ENCODE measurements at places on chromosomes 1 and 21. TPM values are rescaled to one million over a fixed set of nuclear protein-coding genes. Genes with fewer than 3 reads are reported as not detected.

Gene SV2A
- not detected for total RNA-seq

Gene XCL1
- total RNA-seq: not detected

Gene TMEM240
- total RNA-seq: 1.4 TPM

Gene BCL2L15
- 18.2 TPM for total RNA-seq

Gene ORC1
- 19.5 TPM for total RNA-seq

Gene CORT
- not detected for total RNA-seq

Gene FCMR
- total RNA-seq: 3.2 TPM

Gene FMO5
- total RNA-seq: 1.4 TPM

Gene SH2D5
- 3.6 TPM for total RNA-seq

Gene ATP5PB
- 311 TPM for total RNA-seq

Gene RBBP4
- 109 TPM for total RNA-seq

Gene ESPN
- total RNA-seq: 5.2 TPM

Gene CLCA4
- 0.36 TPM for total RNA-seq

Gene LAMC1
- total RNA-seq: 13.1 TPM

Gene AKR7A3
- 142 TPM for total RNA-seq

Gene TMEM200B
- not detected for total RNA-seq

Gene DNAJC16
- total RNA-seq: 9.3 TPM

DNA sequence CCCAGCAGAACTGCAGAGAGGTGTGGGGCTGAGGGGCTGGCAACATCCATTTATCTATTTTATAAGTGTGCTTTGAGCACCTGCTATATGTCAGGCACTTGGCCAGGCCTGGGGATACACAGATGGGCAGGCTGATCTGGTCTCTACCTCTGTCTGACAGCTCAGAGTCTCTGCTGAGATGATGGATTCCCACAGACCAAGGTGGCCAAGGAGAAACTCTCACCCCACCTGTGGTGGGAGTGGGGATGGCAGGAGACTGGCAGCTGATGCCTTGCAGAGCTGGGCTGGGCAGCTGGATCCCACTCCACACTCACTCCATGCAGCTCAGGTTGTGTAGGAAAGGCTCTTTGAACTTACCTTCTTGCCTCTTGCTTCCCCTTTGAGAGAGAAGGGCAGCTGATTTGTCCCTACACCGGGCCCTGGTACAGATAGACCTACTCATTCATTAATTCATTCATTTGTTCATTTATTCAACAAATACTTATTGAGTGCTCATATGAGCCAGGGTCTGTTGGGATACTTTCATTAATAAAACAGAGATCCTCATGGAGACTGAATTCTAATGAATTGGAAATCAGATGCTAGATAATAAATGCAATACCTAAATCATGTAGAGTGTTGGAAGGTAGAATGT lies 9.0 kb downstream of the ADORA1 start:
- no peak for DNase-seq

DNA sequence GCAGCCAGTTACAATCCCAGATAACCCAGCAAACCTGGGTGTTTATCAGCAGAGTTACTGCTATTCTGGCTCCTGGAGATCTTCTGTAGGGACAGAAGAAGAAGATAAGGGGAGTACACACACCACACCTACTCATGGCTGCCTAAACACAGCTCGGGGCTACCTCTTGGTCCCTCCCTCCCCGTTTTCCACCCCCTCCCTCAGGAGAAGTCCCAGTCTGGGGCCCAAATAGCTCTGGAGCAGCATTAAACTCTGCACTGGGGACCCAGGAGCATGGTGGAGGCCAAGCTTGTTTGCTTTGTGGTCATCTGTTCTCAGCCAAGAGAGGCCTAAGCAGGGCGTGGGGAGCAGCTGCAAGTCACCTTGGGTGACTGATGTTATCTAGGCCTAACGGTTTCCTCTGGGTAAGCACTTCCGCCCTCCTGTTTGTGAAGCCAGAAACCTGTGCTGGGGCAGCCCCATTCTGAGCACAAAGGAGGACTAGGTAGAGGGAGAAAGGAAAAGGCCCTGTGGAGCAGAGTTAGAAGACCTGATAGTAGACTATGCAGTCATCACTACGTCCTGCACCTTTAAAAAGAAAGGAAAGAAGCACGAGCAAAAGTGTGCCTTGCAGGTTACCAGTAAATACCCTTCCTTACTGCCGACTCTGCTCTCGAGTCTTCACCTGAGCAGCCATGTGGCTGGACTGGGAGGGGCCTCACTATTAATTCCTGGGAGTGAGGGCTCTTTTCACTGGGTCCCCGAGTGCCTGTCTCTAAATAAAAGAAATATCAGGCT lies 2.0 kb upstream of the RCSD1 start:
- DNase-seq: peak; percentile 12

GRCh38 chr1:77927414-77927813 lies 39.0 kb downstream of the NEXN start:
- DNase-seq: no peak

- no peak for DNase-seq
These were observed 29.1 kb downstream of the ITPKB start for GRCh38 chr1:226709953-226710352.

- no peak for DNase-seq
These were observed 76.4 kb upstream of the ZBTB18 start for GRCh38 chr1:243974451-243975292.

DNA sequence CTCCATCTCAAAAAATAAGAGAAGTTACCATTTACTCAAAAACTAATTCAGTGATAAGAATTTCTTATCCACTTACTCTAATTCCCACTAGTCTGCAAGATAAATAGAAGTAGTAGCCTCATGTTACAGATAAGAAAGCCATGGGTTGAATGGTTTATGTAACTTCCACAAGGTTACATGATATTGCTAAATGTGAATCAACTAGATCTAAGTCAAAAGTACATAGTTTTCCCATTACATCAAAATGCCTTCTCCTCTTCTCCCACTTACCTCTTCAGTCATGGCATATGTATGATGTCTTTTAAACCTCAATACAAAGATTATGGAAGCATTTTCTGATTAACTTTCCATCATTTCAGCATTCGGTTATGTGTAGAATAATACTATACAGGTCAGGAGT lies 108.5 kb downstream of the ASH1L start:
- no peak for DNase-seq

GRCh38 chr1:112866151-112866550 lies 89.8 kb downstream of the SLC16A1 start:
- DNase-seq: no peak

GRCh38 chr1:189027512-189027911 lies 1450.2 kb downstream of the BRINP3 start:
- DNase-seq: no peak

GRCh38 chr1:215872658-215873057 lies 305.6 kb downstream of the KCTD3 start:
- DNase-seq: no peak

DNA sequence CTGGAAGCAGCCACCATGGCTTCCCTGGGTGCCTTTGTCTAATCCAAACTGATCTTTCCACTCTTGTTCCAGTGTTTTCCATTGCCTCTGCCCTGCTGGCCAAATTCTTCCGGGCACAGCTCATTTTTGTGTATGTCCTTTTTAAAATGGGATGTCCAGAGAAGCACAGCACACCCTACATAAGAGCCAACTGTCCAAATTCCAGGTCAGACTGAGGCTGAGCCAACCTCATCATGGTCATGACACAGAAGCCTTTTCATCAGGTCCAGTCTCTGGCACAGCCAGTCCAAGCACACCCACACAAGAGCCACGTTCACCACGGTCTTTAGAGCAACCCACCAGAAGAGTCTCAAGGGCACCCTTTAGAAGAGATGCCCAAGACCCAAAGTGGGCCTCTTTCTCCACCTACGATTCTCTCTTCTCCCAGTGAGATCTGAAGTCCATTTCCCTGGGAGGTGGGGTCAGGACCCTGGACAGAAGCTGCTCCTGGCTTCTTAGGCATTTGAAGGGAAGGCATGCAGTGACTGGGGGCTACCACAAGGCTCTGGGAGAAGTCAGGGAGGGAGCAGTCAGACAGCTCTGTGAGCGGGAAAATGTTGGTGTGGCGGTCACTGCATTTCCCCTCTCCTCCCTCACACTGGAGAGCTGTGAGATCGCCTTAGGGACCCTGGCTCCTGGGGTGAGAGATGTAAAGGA lies 53.2 kb downstream of the SYT2 start:
- DNase-seq: peak; percentile 36

GRCh38 chr1:205450448-205450847 lies 5.4 kb downstream of the BLACAT1 start:
- DNase-seq: peak; percentile 41

GRCh38 chr1:115166531-115167091 lies 77.3 kb upstream of the TSPAN2 start:
- no peak for DNase-seq

DNA sequence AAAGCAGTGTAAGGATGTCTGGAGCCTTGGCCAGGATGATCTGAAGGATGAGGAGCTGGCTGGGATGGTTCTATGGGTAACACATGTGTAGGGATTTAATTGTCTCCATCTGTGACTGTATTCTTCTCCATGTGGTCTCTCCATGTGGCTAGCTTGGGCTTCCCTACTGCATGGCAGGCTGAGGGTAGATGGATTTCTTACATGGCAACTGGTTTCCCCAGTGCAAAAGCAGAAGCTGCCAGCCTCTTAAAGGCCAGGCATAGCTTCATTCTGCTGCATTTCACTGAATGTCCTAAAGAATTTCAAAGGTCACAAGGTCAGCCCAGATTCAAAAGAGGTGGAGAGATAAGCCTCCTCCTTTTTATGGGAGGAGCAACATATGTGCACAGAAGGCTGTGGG lies 61.7 kb downstream of the XCL2 start:
- DNase-seq: no peak

- no peak for DNase-seq
These were observed 28.9 kb downstream of the DOP1B start for GRCh38 chr21:36185523-36185922.

DNA sequence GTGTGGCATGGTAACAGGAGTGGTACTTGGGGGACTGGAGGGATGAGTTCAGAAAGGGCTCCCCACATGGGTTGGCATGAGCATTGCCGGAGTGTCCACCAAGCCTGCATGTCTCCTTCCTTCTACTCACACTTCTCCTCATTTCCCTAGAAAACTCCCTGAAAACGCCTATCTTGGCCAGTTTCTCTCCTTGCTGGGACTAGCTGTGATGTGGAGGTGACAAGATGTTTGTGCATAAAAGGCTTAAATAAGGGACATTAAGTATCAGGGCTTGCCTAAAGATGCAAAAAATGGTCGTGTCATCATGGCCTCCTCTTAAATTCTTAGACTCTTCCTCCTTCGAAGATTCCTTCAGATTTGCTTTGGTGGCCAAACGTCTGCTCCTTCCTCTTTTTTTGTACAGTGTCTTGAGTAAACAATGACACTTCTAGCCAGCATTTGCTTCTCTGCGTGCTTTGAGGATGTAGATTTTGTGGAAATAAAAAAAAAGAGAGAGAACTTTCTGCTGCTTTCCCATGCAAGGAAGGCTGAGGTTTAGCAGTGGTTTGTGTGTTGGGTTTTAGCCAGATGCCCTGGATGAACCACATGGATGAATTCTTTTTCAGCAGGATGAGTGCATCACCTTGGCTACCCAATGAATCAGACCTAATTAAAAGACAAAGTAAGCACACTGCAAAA lies 239.1 kb upstream of the IRF2BP2 start:
- DNase-seq: peak; percentile 39

- DNase-seq: no peak
These were observed 14.5 kb downstream of the MKNK1 start for GRCh38 chr1:46589529-46589928.

DNA sequence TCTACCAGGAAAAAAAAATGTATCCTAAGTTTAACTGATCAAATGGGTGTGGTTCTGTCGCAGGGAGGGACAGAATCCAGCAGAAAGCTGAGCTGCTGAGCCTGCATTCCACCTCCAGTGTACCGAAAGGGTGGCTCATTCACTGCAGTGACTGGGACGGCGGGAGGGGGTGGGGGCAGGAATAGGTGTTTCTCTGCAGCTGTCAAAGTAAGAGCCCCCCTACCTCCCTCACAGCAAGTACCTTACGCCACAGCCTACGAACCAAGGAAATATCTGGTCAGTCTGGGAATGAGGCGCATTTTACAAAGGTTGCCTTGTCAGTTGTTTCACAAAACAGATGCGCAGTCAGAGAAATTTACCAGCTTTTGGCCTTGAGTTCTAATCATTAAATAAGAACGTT lies 1.7 kb downstream of the S100B start:
- DNase-seq: no peak

GRCh38 chr1:1599030-1599934 lies 653 bp downstream of the FNDC10 start:
- DNase-seq: no peak

GRCh38 chr1:163201906-163202305 lies 810 bp downstream of the RGS5 start:
- no peak for DNase-seq

DNA sequence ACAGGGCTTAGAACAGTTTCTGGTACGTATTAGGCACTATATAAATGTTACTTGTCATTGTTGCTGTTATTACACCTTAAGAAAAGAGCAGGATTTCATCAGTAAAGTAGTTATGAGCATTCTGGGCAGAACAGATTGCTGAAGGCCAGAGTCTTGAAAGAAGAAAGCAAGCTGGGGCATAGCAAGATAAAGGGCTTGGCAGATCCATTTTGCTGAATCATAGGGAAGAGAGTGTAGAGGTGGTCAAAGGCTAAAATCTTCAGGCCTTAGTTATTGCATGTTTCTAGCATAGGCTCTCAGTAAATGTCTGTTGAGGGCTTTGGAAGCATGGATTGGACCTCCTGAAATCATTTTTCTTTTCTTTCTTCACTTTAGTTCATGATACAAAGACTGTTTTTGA lies 67.5 kb downstream of the PLA2G4A start:
- DNase-seq: no peak

DNA sequence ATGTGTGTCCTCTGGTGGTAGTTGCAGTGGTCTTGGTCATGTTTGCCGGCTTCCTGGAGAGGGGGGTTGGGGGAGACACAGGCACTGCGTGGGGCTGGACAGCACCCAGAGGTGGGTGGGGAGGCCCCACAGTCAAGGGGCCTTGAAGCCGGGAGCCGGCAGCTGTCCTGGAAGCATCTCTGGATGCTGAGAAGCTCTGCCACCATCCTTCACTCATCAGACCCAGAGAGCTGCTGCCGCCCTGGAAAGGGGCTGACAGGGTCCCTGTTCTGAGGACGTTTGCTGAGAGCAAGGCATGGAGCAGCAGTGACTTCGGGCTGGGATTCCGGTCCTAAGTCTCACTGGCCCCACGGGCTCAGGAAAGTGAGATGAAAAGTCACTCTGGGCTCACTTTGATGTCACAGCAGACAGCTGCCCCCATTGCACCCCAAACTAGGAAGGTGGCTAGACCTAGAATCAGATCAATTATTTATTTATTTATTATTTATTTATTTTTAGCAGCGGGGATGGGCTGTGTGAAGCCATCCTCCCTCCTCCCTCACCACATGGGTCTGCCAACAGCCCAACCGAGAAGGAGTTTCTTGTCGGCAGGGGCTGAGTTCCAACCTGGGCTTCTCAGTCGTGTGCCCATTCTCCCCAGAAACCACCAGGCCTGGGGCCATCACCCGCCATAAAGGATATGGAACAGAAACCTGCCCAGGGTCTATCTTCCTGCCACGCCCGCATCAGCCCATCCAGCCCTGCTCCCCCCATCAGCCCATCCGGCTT lies 547.4 kb downstream of the PTPRU start:
- DNase-seq: no peak

DNA sequence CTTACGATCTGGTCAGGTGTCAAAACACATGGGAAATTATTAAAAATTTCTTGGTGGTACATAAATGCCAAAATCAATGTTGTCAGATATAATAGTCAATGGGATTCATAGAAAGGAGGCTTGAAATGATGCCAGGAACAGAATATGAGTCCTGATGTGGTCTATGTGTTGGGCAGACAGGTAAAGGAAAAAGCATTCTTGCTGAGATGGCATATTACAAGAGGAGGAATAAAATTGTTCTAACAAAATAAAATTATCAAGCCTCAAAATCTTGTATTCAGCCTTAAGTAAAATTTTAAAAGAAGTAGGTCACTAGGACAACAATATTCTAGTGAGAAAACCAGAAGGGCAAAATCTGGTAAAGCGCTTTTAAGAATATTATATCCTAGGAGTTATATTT lies 30.9 kb upstream of the EDEM3 start:
- DNase-seq: no peak

Measured in HT-29 (cell line).